H9 (cell line): ENCODE measurements at places on chromosomes 7 and 10.

GRCh38 chr10:76993213-76993612, 644.4 kb downstream of the KCNMA1 start:
- no peak for DNase-seq

DNA sequence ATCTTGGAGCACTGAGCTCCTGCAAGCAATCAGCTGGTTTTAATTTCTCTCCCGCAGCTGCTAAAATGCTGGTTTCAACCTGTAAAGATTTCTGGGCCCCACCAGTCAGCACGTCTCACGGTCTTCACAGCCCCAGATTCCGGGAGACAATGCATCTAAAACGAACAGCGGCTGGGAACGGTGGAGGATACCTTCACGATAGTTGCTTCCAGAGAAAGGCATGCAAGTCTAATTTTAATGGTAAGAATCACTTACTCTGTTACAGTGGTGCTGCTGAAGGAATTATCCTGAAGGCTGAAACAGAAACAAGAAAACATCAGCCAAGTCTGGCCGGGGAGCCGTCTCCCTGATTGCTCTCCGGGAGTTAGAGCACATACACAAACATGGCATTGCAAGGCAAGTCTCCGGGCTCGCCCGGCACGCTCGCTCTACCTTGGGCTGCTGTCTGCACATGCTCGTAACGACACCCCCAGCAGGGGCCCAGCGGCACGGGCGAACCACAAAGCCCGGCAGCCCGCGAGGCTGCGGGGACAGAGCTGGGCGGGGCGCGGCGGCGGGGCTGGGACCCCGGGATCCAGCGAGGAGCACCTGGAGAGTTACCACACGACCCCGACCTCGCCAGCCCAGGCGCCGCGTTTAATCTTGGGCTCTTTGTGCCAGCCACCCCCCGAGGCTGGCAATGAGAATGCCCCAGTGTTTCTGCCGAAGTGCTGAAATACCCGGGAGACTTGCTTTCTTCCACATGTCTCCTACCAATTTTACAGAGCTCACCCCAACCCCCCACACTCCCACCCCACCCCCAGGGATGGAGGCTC, at the start of gene FAM13C:
TSS of gene FAM13C (minus strand) at position 406 of the 815 bp plus-strand sequence. CDS start at position 317, 89 bp downstream.
- peak; percentile 85 for DNase-seq

GRCh38 chr7:70942791-70943190, 189.2 kb upstream of the GALNT17 start:
- DNase-seq: no peak

GRCh38 chr10:124728071-124728829, 15.9 kb downstream of the FAM53B start:
- no peak for DNase-seq

DNA sequence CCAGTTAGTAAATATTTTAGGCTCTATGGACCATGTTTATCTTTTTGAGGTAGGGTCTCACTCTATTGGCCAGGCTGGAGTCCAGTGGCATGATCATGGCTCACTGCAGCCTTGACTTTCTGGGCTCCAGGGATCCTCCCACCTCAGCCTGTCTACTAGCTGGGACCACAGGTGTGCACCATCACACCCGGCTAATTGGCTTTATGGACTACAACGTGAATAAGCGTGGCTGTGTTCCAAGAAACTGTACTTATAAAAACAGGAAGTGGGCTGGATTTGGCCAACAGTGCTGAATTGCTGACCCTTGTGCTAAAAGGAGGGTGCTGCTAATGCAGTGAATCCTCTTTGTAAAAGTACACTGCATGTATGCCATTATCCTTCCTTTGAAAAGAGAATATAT, 111.7 kb upstream of the CDK13 start:
- no peak for DNase-seq

- no peak for DNase-seq
These were observed 57.3 kb downstream of the EVX1 start for GRCh38 chr7:27299861-27300260.

DNA sequence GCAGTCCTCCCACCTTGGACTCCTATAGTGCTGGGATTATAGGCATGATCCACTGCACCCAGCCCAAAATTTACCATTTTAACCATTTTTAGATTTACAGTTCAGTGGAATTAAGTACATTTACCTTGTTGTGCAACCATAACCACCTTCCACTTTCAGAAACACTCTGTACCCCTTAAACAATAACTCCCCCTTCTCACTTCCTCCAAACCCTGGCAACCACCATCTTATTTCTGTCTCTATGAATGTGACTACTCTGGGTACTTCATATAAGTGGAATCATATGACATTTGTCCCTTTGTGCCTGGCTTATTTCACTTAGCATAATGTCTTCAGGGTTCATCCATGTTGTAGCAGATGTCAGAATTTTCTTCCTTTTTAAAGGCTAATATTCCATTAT, 33.6 kb downstream of the SUFU start:
- DNase-seq: no peak

- DNase-seq: no peak
These were observed 37.6 kb upstream of the TCF7L2 start for GRCh38 chr10:112912410-112912928.

DNA sequence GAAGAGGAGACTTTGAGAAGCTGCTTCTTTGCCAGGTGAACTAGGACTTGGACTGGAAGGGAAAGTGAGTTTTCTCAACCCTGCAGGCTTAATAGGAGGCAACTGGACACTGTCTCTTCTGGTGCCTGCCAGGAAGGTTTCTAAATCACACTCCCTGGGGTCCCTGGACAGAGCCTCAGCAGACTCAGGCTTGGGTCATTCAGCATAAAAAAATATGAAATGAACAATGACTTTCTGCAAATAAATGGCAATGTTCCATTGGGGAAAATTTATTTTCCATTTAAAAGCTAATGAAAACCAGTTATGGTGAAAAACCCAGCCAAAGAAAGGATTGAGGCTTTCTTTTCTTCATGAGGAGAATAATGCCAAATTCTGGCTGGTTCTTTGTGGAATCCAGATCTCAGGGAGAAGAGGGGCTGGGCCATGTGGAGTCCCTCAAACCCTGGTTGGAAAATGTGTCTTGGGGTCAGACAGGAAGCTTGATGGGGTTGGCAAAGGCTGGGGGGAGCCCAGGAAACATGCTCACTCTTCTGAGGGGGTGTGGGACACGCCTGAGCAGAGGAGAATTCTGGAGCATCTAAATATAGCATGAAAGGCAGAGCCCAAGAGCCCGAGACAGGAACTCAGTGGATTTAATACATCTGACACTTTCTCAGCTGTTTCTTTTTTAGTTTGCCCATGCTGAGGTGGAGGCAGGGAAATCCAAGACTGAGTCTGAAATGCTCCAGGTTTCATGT, 65.2 kb upstream of the EMX2 start:
- no peak for DNase-seq

- DNase-seq: peak; percentile 5
These were observed 282.7 kb upstream of the ZNF32 start for GRCh38 chr10:43931308-43931930.

GRCh38 chr7:122416336-122416735, 111.8 kb upstream of the FEZF1 start:
- no peak for DNase-seq

- DNase-seq: no peak
These were observed 961.5 kb downstream of the PCDH15 start for GRCh38 chr10:53839440-53840039.

DNA sequence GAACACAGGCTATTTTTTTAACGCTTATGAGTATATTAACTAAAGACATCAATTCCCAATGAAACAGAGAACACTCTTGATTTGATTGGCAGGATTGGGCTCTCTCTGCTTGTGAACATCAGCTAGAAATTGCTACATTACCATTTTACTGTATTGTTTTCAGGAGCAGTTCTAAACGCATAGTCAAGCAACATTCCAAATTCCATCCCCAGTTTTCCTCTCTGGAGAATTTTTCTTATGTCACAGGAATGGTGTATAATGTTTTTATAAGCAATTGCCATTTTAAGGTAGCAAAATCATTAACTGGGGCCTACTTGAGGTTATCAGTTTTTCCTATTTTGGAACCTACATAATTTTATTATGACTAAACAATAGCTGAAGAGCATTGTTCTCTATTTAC, 276.9 kb upstream of the LRRN3 start:
- no peak for DNase-seq

DNA sequence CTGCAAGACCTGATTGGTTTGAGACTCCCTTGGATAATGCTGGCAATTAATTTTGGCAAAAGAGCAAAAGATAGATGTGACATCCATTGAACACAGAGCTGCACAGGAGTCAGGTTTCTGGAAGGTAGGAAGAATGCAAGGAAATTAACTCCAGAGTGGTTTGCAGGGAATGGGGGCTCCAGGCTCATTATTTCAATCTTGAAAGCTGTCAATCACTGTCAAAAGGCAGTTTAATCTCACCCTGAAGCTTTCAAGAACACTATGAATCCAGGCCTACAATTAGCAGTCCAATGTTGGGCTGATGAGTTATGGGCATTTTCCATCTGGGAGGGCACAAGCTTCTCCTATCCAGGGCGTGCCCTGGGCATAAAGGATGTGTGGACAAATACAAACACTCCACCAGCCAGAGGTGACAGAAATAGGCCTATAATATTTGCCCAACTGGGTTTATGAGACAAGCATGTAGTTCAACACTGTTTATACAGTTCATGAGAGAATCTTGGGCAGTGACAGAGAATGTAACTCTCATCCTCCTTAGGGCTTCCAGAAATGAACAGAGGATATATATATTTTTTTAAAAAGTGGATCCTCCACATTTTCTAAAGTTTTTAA, 80.5 kb downstream of the KCNMA1 start:
- DNase-seq: no peak

DNA sequence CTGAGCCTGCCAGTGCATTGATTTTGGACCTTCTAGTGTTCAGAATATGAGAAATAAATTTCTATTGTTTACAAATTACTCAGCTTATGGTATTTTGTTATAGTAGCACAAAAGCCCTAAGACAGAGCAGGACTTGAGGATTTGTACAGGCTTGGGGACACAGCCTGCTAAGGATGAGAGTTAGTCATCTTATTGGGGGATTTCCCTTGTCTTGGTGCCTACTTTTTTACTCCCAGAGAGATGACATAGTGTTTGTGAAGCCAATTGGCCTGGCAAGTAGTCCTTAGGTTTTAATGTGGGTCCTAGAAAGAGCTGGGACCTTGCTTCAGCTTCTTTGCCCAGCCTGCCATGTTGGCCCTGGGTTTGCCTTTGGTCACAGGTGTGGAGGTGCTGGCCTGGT, 364.0 kb downstream of the REEP3 start:
- no peak for DNase-seq

DNA sequence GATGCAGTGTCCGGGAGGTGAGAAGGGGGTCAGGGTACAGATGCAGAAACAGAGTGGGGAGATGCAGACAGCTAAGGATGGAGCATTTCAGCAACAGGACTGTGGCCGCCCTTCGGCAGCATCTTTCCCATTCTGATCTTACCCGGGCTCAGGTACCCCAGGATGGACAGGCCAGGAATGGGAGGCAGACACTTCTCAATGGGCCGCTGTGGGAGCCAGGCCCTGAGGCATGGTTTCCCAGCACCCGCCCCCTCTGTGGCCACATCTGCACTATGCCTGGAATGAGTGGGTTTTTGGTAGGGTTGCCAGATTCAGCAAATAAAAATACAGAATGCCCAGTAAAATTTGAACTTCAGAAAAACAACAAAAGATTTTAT, 105.2 kb upstream of the CTBP2 start:
- DNase-seq: no peak

DNA sequence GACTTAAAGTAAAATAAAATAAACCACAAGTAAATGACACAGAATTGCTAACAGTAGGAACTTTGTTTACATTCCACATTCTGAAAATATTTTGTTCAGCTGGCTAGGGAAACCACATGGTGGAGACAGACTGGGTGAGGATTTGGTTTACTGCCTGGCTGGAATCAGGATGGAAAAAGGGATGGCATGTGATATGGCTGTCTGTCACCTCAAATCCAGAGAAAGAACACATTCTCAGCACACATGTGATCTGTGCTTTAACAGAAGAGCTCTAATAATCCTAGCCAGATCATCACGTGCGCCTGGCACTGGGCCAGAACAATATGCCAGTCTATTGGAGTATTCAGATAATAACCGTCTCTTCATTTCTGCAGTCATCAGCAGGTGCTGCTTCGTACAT, 90.9 kb upstream of the PIP4K2A start:
- DNase-seq: no peak

GRCh38 chr7:120070201-120070600, 202.8 kb upstream of the KCND2 start:
- no peak for DNase-seq

DNA sequence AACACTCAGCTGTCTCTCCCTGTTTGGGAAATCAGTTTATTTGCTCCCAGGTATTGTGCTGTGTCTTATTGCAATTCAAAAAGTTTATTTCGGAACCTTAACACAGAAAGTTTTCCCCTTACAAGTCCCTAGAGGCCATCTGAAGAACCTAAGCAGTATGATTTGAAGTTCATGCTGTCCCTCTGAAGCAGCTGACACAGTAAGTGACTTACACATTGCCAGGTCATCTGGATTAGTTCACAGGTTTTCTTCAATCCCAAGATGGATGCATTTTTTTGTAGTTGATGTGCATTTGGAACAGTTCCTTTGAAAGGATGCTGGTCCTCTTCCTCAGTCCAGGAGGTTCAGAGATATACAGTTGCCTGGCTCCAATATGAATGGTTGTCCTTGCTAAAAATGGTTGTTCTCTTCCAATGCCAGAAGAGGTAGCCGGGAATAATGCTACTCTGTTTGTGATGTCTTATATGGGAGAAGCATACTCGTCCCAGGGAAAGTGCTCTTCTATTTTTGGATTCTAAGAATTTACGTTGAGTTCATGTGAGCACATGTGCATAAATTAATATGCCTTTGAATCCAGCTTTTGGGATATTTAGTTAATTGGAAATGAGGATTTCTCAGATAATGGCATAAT, 183.5 kb upstream of the PHYHIPL start:
- no peak for DNase-seq

GRCh38 chr10:28300027-28300426, 2.8 kb downstream of the MPP7 start:
- DNase-seq: no peak

GRCh38 chr10:68566955-68567354, 6.8 kb downstream of the TET1 start:
- no peak for DNase-seq

DNA sequence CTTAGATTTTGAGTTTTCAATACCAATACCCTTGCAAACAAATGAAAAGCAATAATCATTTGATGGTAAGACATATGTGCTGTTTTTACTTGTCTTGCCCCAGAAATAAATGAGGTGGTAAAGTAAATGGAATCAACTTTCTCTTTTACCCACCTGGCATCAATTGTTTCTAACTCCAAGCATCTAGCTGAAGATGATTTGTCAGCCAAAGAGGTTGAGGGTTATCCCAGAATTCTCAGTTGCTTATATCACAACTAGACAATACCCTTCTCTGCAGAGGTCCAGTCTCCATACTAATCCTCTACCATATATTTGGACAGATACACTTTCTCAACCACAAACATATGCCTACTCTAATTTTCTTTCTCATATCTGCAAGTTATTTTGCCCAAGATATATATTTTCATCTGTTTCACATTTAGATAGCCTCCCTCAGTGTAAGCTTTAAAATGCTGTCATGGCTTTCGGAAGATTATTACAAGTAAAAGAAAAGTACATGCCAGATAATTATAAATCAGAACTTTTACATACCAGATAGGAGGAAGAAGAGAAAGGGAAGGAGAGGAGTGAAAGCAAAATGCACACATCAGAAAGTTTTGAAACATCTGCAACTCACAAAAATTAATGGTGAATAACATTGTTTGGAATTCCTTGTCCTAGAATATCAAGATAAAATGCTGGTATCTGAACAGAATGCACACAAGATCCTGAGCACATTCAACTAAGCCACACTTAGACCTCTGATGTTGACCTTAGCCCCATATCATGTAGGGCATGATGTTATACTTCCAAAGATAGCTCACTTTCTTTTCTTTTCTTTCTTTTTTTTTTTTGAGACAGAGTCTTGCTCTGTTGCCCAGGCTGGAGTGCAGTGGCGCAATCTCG, 146.6 kb downstream of the REEP3 start:
- no peak for DNase-seq

- no peak for DNase-seq
These were observed 84.7 kb upstream of the TRIL start for GRCh38 chr7:29042824-29043231.
